ENCODE measurements at places on chromosomes 4 and X.

GRCh38 chr4:40448875-40449274 lies 113.7 kb downstream of the CHRNA9 start:
- DNase-seq = no peak

GRCh38 chrX:111868726-111869638 lies 7.0 kb upstream of the TRPC5OS start:
- DNase-seq = no peak

- no peak for DNase-seq
Observed at GRCh38 chrX:129006491-129006890, 516.8 kb downstream of the SMARCA1 start.

DNA sequence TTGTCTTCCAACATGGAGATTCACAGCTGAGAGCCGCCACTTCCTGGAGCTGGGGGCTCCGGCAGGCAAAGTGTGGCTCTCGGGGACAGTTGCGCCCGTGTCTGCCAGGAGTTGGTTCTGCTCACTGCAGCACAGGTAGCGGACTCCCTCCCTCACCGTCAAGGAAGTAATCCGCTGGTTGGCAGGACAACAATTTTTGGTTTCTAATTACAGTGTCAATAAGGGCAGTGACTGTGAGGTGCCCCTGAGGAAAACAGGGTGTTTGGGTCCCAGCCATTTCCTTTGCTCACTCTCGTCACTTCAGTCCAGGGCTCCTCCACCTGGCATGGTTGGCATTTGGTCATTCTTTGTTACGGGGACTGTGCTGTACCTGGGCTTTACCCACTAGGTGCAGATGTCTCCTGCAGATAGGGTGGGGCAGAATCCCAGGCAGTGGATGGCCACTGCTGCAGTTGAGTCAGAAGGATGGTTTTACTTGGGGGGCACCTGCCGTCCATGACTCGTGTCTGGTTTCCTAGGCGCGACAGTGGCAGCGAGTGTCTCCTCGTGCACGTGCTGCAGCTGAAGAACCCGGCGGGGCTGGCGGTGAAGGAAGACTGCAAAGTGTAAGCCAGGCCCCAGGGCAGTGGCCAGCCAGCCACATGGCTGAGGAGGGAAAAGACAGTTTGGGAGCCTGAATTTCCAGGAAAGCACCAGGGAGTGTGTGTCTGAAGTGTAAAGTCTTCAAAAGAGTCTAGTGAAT lies 32.1 kb upstream of the CLCN4 start:
- no peak for DNase-seq

DNA sequence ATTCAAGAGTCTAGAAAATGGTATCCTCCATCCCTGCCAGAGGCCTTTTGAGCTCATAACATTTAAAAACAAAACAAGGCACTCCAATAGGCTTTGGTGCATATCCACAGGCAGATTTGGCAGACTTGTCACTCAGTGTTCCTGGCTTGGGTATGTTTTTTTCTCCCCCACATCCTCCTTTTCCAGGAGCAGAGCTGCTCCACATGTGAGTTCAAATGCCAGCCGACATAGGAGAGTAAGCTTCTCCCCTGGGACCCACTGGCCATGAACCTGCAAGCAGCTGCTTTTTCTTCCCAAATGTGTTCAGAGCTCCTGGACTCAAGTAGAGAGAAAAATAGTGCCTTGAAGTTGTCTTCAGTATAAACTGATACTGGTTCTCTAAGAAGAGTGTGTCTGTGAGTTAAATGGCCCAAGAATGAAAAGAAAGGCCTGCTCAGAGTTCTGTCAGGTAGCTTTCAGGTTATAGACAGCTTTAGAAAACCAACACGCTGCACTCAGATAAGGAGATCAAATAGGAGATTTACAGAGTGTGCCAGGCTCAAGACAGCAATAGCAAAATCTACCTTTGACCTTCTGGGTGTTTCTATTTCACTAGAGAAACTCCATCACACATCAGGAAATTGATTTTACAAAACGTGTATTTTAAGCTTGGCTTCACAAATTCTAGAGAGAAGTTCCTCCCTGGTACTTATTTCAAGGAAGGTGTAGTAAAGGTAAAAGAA lies 162.5 kb upstream of the GALNT7 start:
- no peak for DNase-seq

- DNase-seq = no peak
Observed at GRCh38 chr4:61312526-61312925, 112.4 kb downstream of the ADGRL3 start.

GRCh38 chr4:153706519-153706918 lies 22.4 kb downstream of the TLR2 start:
- no peak for DNase-seq

DNA sequence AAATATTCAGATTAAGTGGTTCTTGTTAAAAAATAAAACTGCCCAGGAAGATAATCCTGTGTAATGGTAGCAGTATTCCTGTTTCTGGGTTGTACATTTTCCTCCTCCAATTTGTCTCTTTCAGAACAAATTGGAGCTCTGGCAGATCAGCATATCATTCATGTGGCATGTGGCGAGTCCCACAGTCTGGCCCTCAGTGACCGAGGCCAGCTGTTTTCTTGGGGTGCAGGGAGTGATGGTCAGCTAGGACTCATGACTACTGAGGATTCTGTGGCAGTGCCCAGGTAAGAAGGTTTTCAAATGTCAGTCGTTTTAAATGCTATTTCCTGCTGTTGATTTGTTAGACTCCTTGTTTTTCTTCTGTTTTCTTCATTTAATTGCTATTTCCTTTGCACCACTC lies 47.9 kb downstream of the NAP1L5 start:
- DNase-seq = no peak

DNA sequence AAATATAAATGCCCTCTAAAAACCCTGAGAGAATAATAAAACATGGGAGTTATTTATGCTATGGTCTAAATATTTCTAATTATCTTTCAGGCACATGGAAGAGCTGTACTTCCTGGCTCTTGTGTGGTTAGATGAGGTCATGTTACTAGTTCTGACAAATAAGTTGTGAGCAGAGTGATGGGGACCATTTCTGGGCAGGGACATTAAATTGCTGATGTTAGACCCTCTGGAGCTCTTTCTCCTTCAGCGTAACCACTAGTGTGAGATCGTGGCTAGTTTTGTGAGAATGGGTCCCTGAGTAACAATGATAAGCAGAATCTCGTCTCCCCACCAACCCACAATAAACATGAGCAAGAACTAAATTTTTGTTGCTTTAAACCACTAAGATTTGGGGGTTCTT lies 108.0 kb downstream of the MAML3 start:
- DNase-seq = no peak

GRCh38 chr4:55407764-55408163 lies 12.0 kb downstream of the TMEM165 start:
- no peak for DNase-seq

- DNase-seq = no peak
Observed at GRCh38 chr4:21848021-21848420, 100.6 kb downstream of the KCNIP4 start.

GRCh38 chr4:88979276-88979675 lies 77.7 kb downstream of the FAM13A start:
- DNase-seq = no peak

GRCh38 chrX:80014141-80014940 lies at the start of gene TBX22:
Gene TBX22, plus strand, starts transcription at chrX:80014753. Its CDS starts 7,517 bp downstream, at chrX:80022270.
- no peak for DNase-seq

DNA sequence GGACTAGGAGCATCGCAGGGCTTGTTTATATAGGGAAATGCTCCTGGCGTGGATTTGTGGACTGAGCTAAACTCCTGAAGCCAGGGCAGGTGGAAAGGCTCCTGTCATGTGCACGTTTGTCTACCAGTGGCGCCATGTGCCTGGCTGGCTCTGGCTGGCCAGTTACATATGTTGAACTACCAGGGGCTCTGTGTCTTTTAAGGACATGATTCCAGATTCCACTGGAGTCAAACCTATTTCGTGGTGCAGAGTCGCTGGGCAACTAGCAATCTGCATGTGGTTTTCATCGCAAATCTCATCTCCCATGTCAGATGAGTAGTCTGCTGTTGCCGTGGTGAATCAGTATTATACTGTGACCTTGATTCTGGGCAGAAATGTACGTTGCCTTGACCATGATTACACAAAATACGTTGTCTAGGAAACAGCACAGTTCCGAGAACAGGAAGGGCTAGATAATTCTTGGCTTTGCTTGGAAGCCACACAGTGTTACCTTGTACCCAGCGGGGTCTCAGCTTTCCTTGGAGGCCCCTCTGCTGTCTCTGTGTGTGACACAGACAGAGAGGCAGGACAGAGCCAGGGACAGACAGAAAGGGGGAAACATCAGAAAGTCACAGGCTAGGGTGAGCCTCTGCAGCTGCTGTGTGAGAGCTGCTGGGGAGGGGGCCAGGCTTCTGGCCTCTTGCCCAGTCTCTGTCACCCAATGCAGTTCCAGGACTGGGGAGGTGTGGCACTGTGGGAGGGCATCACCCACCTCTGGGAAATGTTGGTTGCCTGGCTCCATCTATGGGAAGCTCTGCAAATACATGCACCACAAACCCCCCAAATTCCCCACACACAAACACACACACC lies 19.2 kb downstream of the PNMA6E start:
- DNase-seq = no peak

GRCh38 chr4:153512162-153512852 lies 46.1 kb downstream of the TMEM131L start:
- no peak for DNase-seq

DNA sequence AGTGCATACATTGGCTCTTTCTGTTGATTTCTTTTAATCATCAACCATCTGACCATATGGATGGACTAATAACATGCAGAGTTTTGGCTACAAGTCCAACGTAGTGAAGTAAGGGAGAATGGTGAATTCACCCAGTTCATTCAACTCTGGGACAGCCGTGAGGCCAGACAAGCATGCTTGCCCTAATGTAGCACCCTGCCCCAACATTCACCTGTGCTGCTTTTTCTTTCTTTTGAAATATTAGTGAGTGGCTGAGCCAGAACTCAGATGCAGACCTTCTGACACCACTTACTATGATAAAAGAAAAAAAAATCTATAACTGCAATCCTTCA lies 17.5 kb downstream of the ARSJ start:
- no peak for DNase-seq

GRCh38 chr4:108272046-108272445 lies 103.3 kb upstream of the LEF1 start:
- no peak for DNase-seq

- no peak for DNase-seq
Observed at GRCh38 chr4:20408611-20409010, 156.9 kb downstream of the SLIT2 start.

GRCh38 chr4:181637186-181638105 lies 605.8 kb upstream of the TENM3 start:
- DNase-seq = no peak

DNA sequence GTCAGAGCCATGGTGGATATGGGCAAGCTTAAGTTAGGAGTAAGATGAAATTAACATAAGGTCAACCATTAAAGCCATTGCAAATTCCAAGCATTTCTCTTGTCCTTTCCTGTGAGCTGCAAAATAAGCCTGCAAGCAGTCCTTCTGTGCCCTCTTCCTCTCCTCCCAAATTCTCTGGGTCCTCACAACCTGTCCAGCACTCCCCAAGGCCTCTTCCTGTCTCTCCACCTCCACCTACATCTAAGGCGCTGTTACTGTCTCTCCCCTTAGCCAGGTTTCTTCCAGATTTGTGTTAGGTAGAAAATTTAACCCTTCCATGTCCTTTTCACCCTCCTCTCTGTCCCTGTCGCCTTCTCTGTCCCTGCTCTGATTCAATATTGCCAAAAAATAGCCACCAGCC lies 22.2 kb downstream of the ETDC start:
- DNase-seq = no peak

DNA sequence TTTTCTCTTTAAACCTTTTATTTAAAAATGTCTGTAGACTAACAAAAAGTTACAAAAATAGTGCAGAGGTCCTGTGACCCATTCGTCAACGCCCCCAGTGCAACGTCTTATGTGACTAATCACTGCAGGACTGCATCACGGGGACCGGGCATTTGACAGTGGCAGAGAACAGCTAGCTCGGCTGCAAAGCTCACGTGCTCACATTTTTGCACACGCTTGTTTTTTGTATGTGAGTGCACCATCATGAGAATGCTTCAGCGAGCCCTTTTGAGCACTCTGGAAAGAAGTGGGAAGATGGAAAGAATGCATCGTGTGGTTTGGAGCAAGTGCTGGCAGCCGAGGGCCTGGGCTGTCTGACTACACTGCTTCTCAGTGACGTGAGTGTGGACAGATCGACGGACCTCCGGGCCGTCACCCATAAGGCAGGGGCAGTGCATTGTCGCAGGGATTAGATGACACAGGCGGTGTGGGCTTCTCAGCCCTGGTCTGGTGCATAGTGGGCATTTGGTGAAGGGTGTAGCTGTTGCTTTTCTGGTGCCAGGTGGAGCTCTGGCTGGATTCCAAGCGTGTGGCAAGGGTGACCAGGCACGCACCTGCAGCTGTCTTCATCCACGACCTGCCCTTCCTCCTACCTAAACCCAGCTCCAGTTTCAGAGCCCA lies 17.7 kb downstream of the SPON2 start:
- no peak for DNase-seq

DNA sequence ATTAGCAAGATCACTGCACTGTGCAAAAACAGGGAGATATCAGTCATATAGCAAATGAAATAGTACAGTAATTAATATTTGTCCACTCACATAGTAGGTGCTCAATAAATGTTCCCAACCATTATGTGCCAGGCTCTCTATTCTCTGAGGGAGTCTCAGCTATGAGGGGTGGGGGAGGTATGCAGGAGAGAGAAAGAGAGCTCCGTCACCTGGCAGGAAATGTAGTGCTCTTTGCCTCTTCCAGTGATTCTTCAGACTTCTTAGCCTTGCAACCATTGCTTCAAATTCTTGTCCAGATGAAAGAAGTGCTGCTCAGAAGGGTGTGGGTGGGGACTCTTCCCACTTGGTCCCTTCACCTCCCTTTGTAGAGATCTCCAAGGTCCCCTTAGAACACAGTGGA lies 84.5 kb upstream of the SPRY1 start:
- no peak for DNase-seq

DNA sequence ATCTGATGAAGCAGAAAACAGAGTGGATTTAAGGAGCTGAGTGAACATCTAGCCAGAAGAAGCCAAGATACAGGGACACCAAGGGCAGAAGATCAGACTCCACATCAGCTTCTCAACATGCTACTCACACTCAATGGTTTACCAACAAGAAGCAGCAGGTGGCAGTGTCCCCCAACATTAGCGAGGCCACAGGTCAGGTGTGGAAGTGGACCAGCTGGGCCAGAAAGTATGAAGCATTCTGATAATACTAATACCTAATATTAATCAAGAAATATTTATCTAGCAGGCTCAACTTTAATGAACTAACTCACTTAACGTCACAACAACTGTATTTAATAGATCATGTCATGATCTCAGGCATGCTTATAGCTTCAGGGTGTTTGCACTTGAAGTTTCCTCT lies 73.4 kb upstream of the TTC29 start:
- no peak for DNase-seq

DNA sequence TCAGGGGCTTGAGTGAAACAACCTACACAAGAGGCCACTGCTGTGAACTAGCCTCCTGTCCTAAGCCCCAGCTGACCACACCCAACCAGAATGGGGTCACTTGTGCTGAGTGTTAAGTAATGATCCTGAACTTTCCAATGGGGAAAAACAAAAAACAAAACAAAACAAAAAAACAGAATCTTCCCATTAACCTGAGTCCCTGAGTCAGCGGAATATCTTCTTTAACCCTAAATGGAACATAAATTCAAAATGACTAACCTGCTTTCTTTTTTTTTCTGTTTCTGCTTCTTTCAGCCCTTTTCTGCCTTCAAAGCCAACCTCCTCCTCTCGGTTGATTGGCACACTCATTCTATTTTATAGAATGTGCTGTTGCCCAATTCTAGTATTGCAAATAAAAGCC lies 31.2 kb upstream of the MAGEA8 start:
- DNase-seq = no peak

- no peak for DNase-seq
Observed at GRCh38 chr4:60934566-60935295, 265.4 kb upstream of the ADGRL3 start.

All from cortex of kidney (tissue), 1 donor.